ENCODE measurements at places on chromosomes 6 and 20. TPM values are rescaled to one million over a fixed set of nuclear protein-coding genes. Genes with fewer than 3 reads are reported as not detected.

GRCh38 chr6:39610221-39610620 lies 115.0 kb downstream of the KIF6 start:
- no peaks in the 10 kb centered on the region for H3K36me3 ChIP-seq
- DNase-seq = no peak
- no peaks in the 10 kb centered on the region for H3K27me3 ChIP-seq
- H3K4me3 ChIP-seq = no peak overlapping the region
- H3K4me1 ChIP-seq = no peaks in the 10 kb centered on the region

DNA sequence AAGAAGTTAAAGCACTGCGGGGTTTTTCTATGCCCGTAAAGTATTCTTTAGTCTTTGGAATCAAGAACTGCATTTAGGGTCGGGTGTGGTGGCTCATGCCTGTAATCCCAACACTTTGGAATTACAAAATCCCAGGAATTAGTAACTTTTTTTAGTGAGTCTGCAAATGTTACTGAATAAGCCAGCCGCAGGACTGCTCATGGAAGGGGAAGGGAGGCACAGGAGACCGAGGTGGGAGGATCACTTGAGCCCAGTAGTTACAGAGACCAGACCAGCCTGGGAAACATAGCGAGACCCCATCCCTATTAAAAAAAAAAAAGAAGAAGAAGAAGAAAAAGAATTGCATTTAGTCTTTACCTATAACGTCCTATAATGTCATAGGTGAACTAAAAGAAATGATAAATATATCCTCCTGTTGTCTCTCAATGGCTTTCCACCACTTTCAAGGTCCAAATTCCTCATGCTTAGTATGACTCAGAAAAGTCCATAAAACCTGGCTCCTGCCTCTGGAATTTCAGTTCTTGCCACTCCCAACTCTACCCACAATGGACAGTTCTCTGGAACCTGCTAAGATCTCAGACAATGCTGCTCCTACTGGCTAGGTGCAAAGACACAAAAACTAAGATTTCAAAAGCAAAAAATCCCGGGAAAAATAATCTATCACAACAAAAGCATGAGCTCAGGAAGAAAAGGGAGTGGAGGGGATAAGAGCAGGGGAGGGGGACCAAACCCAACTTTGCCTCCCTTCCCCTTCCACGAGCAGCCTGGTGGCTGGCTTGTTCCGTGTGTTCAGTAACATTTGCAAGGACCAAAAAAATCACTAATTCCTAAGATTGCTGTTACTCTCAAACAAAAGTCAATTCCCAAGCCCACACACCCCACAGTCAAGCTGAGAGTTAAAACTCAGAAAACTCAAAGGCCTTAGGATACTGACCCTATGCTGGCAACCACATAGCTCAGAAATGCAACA lies 39.0 kb downstream of the B4GALT5 start:
- no peaks in the 10 kb centered on the region for H3K36me3 ChIP-seq
- H3K4me3 ChIP-seq = no peak overlapping the region
- DNase-seq = no peak
- peaks cover 76% of the 10 kb centered on the region for H3K4me1 ChIP-seq

- H3K27me3 ChIP-seq = no peaks in the 10 kb centered on the region
- H3K4me1 ChIP-seq = peaks cover 37% of the 10 kb centered on the region
- H3K4me3 ChIP-seq = peak overlapping the region; percentile 98
Observed at GRCh38 chr6:116251568-116252384, 2.1 kb downstream of the TSPYL4 start.

GRCh38 chr6:144055121-144055931 lies 40.0 kb downstream of the SF3B5 start:
- no peak for DNase-seq
- H3K27me3 ChIP-seq = no peaks in the 10 kb centered on the region
- H3K36me3 ChIP-seq = no peaks in the 10 kb centered on the region
- no peak overlapping the region for H3K4me3 ChIP-seq

GRCh38 chr6:169158174-169158573 lies 95.5 kb downstream of the THBS2 start:
- H3K36me3 ChIP-seq = no peaks in the 10 kb centered on the region
- no peaks in the 10 kb centered on the region for H3K4me1 ChIP-seq
- DNase-seq = no peak
- peak overlapping the region; percentile 19 for H3K27ac ChIP-seq
- H3K4me3 ChIP-seq = no peak overlapping the region
- no peaks in the 10 kb centered on the region for H3K27me3 ChIP-seq

- no peak overlapping the region for H3K4me3 ChIP-seq
- H3K27me3 ChIP-seq = no peaks in the 10 kb centered on the region
- H3K4me1 ChIP-seq = peaks cover 23% of the 10 kb centered on the region
- H3K27ac ChIP-seq = peak overlapping the region; percentile 74
- no peaks in the 10 kb centered on the region for H3K36me3 ChIP-seq
- DNase-seq = peak; percentile 77
Observed at GRCh38 chr20:50303573-50304500, 113.2 kb downstream of the CEBPB start.

HTR1E gene
- 0.52 TPM for total RNA-seq

DNA sequence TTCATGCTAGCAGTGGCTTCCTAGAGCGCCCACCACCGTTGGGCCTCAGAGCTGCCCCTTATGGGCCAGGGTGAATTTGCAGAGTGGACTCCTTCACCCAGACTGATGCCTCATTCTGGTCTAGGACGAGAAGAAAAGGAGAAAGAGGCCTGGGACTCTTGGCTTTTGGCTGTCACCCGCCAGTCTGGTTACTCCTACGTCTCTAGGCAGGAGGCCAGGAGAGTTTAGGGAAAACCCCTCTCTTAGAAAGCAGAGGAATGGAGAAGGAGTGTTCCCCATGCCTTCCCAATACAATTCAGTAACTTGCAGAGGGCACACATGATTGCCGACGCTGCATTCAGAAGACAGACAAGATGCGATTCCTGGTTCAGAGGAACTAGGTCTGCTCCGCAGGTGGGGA lies 70.1 kb downstream of the CDC5L start:
- H3K27me3 ChIP-seq = no peaks in the 10 kb centered on the region
- no peaks in the 10 kb centered on the region for H3K36me3 ChIP-seq
- H3K27ac ChIP-seq = no peak overlapping the region
- no peak for DNase-seq
- no peak overlapping the region for H3K4me3 ChIP-seq

- H3K4me1 ChIP-seq = peaks cover 10% of the 10 kb centered on the region
- no peaks in the 10 kb centered on the region for H3K36me3 ChIP-seq
- no peak for DNase-seq
- no peaks in the 10 kb centered on the region for H3K27me3 ChIP-seq
- no peak overlapping the region for H3K4me3 ChIP-seq
- no peak overlapping the region for H3K27ac ChIP-seq
Observed at GRCh38 chr6:38676974-38677544, 25.9 kb downstream of the GLO1 start.

GRCh38 chr20:23541330-23541729 lies 27.0 kb downstream of the CST9L start:
- H3K27me3 ChIP-seq = no peaks in the 10 kb centered on the region
- H3K4me1 ChIP-seq = no peaks in the 10 kb centered on the region
- H3K4me3 ChIP-seq = no peak overlapping the region
- no peaks in the 10 kb centered on the region for H3K36me3 ChIP-seq
- no peak for DNase-seq
- no peak overlapping the region for H3K27ac ChIP-seq

Data from pancreas (tissue), 10 donors.